ENCODE measurements at places on chromosomes 4 and X.

- DNase-seq: no peak
Observed at GRCh38 chr4:75235359-75235951, 278.7 kb downstream of the RCHY1 start.

- DNase-seq: no peak
Observed at GRCh38 chrX:15221321-15221720, 48.6 kb downstream of the ASB9 start.

DNA sequence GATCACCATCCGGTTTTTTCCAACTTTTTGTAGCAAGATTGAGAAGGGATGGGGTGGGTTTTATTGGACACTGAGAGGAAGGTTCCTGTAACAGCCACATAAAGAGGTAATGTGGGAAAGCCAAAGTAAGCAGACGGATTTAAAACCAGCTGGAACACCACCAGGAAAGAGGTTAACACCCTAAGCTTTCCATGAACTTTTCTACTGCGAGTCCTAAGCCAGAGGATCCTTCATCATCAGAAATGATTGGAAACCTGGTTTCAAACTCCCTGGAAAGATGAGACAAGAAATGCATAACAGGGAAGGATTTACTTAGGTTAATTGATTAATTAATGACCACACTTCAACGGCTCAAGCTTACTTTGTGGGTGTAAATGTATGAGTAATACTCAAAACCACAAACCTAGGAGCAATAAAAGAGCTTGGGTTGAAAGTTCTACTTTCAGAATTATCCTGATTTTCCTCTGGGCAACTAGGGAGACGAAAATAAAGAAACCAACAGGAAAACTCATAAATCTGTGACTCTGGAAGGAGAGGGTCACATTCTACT, 91.5 kb downstream of the COX18 start:
- DNase-seq: no peak

- no peak for DNase-seq
Observed at GRCh38 chrX:49175435-49176274, 4.0 kb downstream of the PLP2 start.

DNA sequence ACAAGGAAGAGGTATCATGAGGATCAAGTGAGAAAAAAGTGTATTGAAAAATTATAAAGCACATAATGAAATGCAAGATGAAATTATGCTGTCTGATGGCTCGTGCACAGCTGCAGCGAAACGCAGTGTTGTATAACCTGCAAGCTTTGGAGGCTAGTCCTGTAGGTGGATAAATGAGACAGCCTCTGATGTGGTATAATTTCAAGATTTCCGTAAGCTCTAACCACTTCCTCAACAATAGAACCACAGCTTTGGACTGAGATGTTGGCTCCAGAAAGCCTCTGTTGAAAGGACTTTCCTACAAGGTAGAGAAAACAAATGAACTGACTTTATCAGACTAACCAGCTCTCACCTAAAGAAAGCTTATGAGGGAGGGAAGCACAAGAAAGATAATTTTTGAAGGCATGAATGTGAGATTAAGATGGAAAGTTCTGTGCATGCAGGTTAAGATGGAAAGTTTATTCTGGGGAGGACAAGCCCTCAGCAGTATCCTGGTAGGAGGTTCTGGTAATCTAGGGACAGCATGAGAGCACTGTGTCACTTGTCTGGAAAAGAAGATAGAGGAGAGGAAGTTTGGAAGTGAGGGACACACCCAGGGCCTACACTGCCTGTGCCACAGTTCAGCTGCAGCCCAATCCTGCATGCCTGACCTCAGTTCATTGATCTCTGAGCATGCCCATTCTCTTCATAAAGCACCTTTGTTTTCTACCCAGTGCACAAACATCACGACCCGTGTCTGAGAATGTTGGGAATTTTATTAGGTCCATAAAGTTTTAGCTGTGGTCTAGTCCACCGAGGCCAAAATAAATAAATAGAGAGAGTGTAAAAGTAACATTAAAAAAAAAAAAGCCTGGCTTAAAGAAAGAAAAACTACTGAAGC, 161.5 kb upstream of the SFRP2 start:
- DNase-seq: no peak

DNA sequence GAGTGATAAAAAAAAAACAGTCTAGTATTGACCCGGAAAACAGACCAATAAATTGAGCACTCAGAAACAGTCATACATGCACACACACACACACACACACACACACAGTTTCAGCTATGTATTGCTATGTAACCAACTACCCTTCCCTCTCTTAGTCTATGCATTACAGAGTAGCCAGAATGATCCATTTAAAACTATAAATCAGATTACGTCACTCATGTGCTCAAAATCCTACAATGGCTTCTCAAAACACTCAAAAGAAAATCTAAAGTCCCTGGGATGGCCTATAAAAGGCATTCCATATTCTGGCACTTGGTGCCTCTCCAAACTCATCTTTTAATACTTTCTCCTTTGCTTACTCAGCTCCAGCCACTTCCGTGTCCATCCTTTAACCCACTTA, 46.5 kb upstream of the ZIC3 start:
- DNase-seq: no peak

- no peak for DNase-seq
Observed at GRCh38 chr4:140237616-140238350, 83.8 kb upstream of the MAML3 start.

GRCh38 chr4:95835672-95836071, 4.2 kb upstream of the PDHA2 start:
- no peak for DNase-seq

GRCh38 chr4:169243825-169244609, 26.7 kb downstream of the SH3RF1 start:
- DNase-seq: no peak

- no peak for DNase-seq
Observed at GRCh38 chr4:123361195-123361861, 35.3 kb upstream of the SPRY1 start.

DNA sequence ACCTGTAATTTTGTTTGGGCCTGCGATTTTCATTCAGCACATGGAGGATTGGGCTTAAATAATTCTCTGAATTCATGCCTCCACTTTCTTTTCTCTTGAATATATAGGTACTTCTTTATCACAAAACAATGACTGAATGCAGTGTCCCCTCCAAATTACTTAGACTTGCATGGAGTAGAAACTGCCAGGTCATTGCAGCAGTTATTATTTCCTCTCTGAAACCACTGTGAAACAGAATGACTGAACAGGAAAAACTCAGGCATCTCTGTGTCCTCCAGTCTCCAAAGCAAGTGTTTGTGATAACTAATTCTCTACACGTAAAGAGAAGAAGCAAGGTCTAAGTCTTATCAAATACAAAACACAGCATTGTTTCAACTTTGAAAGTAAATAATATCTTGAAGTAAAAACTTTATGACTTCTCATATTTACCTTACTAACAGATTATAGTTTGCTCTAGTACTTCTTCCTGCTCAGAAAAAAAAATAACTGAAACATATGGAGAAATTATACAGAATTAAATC, 144.5 kb upstream of the DIAPH2 start:
- no peak for DNase-seq

DNA sequence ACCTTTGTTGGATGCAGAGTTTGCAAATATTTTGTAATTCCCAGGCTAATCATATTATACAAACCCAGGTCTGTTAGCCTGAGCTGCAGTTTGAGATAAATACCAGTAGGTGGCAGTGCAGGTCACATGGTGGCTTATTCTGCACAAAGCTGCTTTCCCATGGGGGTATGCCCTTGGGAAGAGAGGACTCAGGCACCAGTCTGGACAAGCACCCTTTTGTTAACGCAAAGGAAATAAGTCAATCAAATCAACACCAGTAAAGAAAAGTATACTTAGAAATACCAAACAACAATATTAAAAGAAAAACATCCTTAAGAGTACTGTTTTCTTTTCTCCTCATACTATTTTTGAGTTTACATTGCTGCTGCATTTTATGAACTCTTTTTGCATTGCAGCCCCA, 389.0 kb upstream of the ZFP42 start:
- DNase-seq: no peak

GRCh38 chr4:31085689-31086088, 365.5 kb downstream of the PCDH7 start:
- DNase-seq: no peak

GRCh38 chr4:9997886-9998285, 23.4 kb downstream of the SLC2A9 start:
- DNase-seq: no peak

DNA sequence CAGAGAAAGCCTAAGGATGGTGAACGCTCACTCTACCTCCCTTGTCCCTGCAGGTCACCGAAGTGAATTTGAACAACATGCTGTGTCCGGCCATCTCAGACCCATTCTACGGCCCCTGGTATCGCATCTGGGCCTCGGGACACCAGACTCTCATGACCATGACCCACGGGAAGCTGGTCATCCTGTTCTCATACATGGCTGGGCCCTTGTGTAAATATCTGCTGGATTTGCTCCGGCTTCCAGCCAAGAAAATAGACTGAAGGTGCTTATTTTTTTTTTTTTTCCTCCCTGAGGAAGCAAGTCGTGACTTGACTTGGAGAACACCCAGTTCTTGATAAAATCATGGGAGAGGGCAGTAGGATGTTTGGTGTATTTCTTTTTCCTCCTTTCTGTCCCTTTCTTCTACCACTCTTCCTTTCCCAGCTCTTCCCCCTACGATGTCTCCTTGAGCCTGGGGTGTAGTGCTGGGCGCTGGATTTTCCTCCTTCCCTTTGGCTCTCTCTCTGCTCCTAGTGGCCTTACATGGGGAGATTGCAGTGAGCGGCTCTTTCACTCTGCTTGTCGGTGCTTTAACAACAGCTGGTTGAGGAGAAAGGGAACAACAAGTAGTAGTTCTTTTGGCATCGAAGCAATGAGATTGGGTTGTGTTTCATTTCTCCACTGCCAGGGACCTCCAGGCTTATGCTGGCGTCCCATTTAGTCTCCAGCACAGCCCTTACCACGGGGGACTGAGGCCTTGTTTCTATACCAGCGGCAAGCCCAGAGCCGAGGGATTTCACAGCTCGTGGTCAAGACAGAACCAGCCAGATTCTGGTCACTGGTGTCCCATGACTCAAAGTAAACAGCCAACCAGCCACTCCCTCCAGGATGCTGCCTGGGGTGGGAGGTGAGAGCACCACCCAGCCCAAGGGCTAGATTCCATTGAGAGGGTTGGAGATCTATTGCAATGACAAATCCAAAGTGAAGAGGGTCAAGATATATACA, 144.4 kb downstream of the AMMECR1 start:
- DNase-seq: no peak

DNA sequence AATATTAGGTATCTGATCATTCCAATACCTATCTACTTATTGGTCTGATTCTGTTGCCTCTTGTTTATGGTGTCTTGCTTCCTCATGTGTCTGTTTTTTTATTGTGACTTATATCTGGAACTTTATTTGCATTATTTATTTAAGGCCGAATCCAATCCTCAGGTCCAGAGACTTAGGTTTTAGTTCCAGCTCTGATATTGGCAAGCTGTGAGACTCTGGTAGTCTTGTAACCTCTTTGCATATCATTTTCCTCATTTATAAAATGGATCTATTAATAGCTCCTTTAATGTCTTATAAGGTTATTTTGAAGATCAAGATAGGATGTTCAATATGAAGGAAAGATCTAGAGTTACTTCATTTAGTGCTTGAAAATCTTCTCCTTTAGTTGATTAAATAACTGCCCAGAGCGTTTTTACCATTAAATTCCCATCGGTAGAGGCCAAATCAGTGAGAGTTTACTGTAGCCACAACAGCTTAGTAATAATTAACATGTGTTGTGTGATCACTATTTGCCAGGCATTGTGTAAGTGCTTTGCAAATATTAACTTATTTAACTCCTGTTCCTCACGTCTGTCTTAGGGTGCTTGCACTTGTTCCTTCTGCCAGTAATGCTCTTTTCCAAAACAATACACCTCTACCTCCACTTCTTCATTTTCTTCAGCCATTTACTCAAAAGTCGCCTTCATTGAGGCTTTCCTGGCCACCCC, 82.2 kb downstream of the CC2D2A start:
- DNase-seq: no peak

DNA sequence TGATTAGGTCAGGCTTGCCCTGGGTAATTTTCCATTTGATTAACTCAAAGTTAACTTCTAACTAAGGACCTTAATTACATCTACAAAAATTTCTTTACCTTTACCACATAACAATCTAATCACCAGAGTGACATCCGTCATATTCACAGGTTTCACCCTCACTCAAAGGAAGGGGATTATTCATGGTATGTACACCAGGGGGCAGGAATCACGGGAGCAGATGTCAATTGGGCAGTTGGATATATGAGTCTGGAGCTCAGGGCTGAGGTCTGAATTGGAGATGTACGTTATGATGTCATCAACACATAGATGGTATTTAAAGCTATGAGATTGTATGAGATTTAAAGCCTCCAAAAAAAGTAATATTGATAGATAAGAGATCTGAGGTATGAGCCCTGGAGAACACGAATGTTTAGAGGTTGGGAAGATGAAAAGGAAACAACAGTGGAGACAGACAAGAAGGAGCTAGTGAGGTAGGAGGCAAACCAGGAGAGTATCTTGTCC, 52.9 kb downstream of the PGRMC1 start:
- DNase-seq: no peak

GRCh38 chr4:70703619-70704214, 15.4 kb downstream of the UTP3 start:
- DNase-seq: no peak

DNA sequence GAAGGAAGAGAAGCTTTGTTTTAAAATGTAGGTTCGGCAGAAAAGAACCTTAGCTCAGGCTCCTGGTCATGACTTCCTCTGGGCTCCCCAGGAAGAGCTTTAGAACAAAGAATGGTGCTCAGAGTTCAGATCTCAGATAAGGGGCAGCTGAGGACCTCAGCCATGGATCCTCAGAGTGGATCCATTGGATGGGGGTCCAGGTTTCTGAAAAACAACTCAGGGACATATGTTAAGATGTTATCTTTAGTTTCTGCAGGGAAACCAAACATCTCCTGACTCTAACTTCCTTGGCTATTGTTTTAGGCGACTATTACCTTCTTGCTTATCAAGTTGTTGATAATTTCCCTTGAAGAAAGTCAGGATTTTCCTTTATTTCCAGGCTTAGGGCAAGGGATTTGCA, 5.4 kb downstream of the EVC start:
- no peak for DNase-seq

- no peak for DNase-seq
Observed at GRCh38 chrX:74514384-74514783, 93.1 kb downstream of the SLC16A2 start.

GRCh38 chr4:74235135-74235534, 73.1 kb upstream of the EPGN start:
- no peak for DNase-seq

- DNase-seq: no peak
Observed at GRCh38 chr4:10164877-10165283, 48.3 kb upstream of the WDR1 start.
